ENCODE measurements at places on chromosomes 16 and 17.
A peak's percentile ranks its signal among the peaks of the same experiment; 100 is the strongest.

GRCh38 chr16:78303946-78304345, 204.5 kb downstream of the WWOX start:
- DNase-seq: no peak

DNA sequence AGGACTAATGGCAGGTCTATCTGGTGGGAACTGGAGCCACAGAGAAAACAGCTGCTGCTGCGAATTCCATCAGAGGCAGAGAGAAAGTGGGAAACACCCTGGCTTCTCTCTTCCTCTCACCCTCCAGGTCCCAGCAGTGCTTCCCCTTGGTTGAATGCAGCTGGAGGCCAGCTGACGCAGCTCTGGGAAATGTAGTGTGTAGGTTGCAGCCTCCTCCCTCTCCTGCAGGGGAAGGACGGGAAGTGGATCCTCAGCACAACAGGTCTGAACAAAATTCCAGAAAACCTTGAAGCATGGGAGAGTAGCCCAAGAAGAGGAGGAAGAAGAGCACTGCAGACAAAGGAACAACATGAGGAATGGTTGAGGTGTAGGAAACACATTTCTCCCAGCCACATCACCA, 67.8 kb upstream of the MMP2 start:
- no peak for DNase-seq

DNA sequence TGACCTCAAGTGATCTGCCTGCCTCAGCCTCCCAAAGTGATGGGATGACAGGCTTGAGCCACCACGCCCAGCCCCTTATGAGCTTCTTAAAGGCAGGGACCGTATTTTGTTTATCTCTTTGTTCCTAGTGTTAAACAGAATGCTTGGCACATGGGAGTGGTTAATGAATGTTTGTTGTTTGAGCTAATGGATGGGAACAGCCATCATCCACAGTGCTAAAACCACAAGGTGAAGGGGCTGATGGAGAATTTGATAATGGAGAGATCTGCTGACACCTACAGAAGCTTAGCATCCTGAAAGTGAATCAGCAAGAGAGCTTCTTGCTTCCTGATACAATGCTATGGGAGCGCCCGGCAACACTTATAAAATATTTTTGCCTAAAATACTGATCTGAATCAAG, 8.6 kb upstream of the CDH1 start:
- DNase-seq: no peak

DNA sequence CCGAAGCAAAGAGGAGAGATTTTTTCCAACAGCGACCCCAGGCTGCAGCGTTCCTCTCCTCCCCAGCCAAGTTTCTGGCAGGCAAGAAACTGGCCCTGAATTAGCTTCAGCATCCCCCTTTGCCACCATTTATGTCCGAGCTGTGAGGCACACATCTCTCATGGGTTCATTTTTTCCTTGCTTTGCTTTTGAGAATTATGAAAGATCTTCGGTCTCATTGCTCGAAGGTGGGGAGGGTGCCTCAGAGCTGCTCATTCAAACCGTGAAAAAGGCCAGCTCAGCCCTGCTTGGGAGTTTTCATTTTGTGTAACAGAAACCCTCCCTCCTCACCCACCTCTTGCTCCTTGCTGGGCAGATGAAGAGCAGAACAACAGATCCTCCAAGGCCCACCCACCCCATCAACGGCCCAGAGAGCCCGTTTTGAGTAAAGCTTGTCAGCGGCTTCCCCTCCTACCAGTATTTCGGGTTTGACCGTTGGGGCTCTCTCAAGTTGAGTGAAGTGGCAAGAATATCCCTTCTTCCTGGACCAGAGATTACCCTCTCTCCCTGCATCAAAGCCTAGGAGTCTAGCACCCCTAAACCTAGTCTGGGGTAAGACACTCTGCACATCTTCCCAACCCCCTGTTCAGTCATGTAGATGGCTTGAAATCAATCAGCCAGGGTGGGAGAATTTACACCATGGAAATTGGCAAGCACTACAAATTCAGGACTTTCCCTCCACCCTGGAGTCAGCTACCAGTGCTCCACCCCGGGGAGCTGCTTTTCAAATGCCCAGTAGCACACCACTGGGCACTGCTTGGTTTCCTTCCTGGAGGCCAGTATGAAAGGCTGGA, 1.8 kb downstream of the CCR7 start:
- no peak for DNase-seq

GRCh38 chr17:78923660-78924453, 1.3 kb downstream of the TIMP2 start:
- peak; percentile 53 for DNase-seq

- no peak for DNase-seq
Observed at GRCh38 chr17:57586196-57586740, 158.8 kb downstream of the CCDC182 start.

DNA sequence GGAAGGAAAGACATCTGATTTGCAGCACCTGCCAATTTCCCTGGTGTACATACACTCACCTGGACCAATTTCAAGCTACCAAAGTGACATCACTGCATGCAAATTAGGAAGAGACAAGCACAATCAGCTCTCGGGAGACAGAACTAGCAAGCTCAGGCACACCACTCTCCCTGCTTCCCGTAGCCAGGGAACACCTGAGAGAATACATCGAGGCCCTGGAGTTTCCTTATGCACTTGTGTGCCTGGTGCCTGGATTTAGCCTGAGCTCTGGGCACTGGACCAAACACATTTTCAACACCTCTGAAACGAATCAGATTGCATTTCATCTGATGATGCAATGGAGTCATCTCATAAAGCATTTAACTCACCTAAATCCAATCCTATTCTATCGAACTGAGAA, 110.5 kb downstream of the HS3ST2 start:
- no peak for DNase-seq

DNA sequence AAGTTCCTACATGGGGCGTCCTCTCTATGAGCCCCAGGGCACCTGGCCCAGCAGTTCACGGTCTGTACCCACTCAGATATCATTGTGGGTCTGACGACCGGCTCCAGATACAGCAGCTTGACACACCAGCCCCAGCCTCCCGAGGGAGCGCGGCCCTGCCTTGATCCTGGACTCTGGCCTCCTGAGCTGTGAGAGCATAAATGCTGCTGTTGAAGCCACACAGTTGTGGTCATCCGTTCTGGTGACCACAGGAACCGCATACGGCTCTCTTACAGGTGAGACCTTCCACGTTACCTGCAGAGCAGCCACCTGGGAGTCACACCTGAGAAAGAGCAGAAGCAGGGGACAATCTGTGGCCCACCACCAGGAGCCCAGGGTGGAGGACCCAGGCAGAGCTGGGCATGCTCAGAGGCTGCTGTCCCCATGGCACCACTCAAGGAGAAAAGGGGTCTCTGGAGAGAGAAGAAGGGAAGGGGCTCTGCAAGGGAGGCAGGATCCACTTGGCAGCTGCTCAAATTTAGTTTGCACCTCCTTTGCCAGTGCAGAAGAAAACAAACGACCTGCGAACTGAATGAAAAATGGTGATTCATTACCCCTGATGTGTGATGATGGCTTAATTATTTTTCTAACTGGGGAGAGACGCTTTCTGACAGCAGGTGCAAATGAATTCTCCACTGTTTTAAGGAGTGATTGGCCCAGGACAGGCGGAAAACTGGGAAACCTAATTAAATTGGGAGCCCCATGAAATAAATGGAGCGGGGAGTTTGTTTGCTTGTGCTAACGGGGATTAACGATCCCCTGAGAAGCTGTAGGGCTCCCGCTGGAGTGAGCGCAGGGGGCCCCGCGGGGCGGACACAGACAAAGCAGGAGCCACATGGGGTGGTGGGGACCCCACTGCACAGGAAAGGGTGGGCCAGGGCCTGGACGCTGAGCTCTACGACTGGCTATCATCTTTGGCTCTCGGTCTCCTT, 208.9 kb downstream of the RBFOX3 start:
- DNase-seq: no peak

GRCh38 chr16:56298116-56298515, 106.8 kb downstream of the GNAO1 start:
- no peak for DNase-seq

GRCh38 chr17:15453246-15453645, 14.2 kb downstream of the CDRT4 start:
- DNase-seq: no peak

DNA sequence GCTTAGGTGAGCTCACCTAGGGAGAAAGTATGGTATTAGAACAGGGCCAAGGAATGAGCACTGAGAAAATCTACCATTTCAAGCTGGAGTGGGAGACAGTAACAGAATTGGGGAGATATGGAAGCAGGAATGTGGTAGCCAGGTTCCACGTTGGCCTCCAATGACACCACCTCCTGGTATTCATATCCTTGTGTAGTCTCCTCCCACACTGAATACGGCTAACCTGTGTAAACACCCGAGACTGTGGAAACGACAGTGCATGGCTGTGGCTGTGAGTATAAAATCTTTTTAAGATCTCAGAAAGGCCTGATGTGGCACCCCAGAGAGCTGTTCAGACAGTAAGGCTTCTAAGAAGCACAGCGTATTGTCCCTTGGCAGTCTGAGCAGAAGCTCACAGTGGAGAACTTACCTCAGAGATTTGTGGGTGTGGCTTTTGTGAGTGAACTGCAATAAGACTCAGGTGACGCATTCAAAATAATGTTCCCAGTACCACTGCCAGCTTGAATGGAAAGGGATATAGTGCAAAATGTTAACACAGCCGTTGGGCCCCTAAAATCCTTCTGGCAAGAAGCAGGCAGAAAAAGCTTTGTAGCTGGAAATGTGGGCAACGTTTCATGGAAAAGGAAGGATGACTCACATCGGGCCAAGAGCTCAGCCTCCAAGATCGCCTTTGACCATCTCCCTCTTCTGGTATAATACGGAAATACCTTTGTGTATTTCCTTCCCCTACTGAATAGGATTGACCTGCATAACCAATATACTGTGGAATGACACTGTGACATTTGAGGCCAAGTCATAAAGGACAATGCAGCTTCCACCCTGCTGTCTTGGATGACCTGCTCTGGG, 14.4 kb downstream of the SDR42E1 start:
- DNase-seq: no peak
